ENCODE measurements at places on chromosomes 1 and 21.

DNA sequence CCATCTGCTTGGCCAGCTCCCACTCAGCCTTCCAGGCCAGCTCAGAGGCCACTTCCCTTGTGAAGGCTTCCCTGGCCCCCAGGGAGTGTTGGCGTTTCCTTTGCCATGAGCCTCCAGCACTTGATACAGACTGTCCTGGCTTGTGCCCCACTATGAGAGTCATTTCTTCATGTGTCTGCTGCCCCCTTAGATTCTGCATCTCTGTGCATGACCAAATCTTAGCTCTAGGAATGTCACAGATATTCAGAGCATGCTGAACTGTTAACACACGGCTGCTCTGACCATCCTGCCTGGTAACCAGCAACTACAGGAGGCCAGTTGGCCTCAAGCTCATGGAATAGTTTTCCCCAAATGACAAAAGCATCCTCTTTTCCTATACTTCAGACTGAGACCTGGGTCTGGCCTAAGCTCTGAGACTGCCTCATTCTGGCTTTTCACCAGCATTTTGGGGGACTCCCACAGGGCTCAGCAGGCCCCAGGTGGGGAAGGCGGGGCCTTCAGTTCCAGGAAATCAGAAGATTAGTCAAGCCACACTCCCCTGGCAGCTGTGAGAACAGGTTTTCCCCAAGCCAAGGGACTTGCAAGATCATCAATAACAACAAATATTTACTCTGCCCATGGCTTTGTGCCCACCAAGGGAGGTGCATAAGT is 182.6 kb upstream of the EDN2 start:
- no peak for DNase-seq

DNA sequence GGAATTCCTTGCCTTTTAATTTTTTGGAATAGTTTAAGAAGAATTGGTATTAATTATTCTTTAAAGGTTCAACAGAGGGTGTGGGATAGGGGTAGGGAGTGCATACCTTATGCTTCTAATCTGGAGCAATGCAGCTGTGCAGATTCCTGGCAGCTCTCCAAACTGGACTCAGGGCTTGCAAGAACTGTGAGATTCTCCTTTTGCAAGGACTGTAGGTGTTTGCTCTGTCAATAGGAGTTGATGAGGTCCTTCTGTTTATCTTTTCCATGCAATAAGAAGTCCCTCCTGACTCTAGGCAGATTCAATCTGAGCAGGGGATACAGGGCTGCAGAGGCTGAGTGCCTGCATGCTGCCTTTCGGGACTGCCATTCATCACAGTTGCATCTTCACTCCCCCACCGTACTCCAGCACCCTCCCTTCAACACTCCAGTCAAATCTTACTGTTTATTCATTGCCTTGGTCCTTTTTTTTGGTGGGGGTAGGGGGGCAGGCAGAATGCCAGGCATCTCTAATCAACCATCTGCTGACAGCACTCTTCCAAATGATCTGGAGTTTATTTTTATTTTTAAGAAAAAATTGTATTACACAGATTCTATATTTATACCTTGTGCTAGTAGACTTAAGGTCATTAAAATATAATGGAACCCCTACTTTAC is 122.3 kb downstream of the DISC1 start:
- no peak for DNase-seq

GRCh38 chr21:35697321-35697808 is 363.0 kb downstream of the SETD4 start:
- no peak for DNase-seq

DNA sequence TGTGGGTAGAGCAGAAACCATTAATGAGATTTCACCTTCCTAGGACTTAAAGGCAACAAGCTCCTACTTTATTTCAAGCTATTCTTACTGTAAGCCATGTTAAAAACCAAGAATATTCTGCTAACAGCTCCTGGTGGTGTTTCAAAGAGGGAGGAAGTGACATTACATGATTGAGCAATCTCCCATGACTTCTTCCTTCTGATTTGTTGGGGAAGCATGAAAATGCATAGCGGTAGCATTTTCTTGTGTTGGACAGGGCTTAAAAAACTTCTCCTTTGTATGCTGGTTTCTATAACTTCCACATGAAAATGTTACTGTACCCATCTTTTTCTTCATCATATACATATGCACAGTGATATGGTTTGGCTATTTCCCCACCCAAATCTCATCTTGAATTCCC is 297.0 kb upstream of the SNX7 start:
- no peak for DNase-seq

DNA sequence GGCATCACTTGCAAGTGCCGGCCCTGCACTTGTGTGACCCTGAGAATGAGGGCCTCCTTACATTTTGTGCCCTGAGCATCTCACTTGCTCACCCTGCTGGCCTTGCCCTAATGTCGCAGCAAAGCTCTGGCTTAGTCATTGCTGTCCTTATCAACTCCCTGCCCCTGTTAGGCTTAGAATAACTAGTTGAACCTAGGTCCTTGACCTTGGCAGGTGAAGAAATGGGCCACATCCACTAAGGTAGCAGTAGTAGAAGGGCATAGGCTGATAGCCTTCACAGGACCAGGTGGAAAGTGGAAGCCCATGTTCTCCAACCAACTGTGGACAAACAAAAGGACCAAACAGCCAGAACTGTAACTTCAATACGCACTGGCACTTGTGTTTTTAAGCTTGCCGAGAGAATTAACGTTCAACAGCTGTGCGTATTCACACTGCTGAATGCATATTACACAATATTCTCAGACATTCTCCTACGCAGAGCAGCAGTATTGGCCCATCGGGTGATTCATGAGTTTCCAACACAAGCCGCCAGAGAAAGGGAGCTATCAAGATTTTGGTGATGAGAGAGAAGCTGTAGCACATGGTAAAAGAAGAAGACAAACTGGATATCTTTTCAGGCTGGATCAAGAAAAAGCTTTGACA is 27.7 kb upstream of the PTGFRN start:
- DNase-seq = peak; percentile 51

DNA sequence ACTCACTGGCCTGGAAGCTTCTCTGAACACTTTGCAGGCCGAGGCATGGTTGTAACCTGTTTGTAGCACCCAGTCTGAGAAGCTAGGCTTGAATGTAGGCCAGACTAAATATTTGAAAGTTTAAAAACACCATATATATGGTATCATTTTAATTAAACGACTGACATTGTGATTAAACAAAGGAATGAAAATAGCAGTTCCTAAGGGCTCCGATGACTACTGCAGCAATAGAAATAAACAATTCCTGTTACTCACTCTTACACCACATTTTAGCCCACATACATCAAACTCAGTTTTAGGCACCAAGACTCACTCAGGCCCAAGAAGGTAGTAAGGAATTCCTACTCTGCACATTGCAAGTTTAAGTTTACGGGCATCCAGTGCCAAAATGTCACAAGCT is 281.2 kb downstream of the AKT3 start:
- DNase-seq = no peak

DNA sequence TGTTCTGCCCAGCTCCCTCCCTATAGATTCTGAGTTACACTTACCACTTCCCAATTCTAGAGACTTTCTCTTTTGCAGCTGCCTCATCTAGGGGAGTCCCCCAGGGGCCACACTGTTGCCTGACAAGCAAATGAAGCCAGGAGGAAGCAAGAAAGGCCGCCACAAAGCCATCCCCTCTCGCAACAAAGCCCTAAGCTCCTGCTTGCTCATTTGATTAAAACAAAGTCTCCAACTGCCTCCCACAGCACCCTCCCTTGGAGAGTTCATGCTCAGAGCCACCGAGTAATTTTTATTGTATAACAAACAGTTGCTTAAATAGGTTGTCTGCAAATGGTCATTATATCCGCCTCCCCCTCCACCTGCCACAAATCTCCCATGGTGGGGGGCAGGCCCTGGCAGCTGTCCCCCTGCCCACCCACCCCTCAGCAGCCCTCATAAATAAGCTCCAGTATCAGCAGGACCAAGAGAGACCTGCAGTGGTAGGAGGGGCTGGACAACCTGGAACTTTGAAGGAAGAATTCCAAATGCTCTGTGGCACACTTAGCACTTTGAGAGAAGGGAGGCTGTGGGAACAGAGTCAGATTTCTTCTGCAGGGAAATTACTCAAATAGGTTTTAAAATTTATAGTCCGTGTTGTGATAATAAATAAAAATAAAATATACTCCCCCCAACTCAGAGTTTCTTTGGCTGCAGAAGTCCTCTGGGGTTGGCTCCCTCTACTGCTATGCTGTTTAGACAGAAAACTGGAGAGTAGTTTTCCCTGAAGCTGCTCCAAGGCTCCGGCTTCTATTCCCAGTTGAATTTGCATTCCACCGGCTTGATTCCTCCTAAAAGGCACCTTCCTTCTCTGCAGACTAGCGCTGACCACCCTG is 237.5 kb downstream of the TTLL7 start:
- no peak for DNase-seq

DNA sequence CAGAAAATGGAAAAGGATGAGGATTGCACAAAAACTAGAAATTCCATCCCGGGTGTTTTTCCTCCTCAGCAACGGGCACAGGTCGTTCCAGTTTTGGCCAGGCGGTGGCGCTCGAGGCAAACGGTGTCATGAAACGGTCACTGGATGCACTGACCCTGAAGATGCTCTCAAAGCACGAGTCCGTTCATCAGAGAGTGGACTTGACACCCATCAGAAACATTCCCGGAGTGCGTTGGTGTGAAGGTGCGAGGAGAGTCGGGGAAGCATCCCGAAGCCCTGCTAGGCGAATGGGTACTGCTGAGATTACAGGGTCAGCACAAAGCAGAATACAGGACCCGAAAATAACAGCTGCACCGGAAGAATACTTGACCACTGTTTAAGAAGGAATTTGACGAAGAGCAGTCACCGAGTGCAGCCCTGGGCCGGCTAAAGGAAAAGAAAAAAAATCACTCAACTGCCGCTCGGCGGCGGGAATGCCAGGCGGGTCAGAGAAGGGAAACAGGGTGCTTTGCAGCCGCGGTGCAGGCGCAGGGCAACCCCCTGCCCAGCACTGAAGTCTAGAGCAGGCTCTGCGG is 71.7 kb upstream of the ETS2 start:
- DNase-seq = no peak

DNA sequence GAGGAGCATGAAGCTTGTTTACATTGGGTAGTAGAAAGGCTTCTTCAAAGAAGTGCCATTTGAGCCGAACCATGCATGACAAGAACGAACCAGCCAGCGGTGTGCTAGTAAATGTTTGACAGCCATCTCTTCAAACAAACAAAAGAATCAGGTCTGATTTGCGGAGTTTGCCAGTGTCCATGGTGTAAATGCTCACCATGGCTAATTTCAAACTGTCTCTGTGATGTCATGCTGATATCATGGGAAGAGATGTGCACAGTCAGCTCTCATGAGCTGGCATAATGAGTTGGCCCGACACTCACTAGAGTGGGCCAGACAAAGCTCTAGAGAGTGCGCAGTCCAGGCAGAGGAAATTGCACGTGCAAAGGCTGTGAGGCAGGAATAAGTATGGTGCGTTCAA is 101.1 kb downstream of the KAZN start:
- no peak for DNase-seq

GRCh38 chr1:204072931-204073836 is at the start of gene SOX13:
Gene SOX13, plus strand, starts transcription at chr1:204073115. Its CDS starts 39,801 bp downstream, at chr1:204112916.
- DNase-seq = peak; percentile 50

DNA sequence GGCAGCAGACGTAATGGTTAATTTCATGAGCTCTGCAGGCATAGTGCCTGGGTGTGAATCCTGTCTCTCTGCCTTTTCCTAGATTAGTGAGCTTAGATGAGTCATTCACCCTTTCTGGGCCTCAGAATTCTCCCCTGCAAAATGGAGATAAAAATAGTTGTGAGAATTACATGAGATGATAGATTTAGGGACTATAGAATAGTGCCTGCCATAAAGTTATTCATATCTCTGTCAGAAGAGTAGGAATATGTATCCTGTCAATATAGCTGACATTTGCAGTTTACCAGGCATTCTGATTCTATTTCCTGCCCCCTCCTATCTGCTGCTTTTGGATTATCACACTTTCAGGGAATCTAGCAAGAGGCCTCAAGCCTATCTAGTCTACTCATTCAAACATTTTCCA is 112.0 kb downstream of the PDE4B start:
- no peak for DNase-seq

DNA sequence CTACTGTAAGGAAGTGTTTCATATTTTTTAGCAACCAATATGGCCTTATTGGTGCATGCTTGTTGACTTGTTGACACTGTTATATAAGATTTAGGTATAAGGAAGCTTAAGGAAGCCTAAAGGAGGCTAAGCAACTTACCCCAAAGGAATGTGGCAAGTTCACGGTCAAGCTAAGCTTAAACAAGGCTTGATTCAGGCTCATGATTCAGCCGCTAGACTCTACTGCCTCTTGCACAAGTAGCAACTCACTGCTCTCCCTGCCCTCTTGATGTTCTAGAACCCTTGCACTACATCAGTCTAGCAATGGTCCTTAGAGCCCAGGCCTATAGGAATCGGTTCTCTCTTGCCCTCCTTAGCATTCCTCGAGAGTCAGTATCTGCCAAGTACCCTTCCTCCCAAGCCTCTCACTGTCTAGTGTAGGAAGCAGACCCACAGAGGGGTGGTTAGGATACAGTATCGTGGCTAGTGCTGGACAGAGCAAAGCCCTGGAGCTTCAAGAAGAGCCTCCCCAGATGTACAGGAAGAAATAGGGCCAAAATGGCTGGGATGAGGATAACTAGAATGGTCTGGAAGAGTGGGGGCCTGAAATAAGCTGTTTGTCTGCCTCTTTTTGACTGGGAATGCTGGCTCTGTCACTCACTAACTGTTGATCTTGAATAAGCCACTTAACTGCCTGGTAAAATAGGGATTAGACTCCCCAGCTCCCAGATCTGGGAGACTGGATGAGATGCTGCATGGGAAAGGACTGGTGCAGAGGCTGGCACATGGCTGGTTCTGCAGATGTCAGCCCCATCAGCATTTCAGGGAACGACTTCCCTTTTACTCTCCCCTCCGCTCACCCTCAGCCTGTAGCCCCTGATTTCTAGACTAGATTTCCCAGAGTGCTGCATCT is 122.2 kb downstream of the NAV1 start:
- DNase-seq = no peak

GRCh38 chr1:221670081-221670480 is 71.8 kb downstream of the DUSP10 start:
- no peak for DNase-seq

DNA sequence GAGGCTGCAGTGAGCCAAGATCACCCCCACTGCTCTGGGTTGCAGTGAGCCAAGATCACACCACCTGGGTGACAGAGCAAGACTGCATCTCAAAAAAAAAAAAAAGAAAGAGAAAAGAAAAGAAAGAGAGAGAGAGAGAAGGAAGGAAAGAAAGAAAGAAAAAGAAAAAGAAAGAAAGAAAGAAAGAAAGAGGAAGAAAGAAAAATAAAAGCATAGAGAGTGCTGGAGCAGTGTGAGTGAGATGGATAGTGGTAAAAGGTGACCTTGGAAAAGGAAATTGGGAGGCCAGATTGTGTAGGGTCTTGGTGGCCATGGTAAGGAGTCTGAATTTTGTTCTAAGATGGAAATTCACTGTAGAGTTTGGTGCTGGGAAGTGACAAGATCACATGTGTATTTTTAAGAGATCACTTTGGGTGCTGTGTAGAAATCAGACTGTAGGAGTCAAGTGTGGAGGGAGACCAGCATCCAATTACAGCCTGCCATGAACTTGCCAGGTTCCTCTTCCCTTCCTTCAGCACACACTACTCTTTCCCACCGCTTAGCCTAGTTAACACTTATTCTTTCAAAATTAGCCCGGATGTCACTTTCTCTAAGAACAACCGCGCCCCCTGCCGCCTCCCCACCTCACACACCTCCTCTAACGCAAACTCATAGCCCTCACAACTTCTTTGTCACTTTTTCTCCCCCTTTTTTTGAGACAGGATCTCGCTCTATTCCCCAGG is 17.9 kb downstream of the MTX1 start:
- no peak for DNase-seq

- no peak for DNase-seq
Measured at GRCh38 chr1:152501704-152502103, 8.9 kb upstream of the LCE5A start.
